ENCODE measurements at places on chromosomes 11 and 22.

DNA sequence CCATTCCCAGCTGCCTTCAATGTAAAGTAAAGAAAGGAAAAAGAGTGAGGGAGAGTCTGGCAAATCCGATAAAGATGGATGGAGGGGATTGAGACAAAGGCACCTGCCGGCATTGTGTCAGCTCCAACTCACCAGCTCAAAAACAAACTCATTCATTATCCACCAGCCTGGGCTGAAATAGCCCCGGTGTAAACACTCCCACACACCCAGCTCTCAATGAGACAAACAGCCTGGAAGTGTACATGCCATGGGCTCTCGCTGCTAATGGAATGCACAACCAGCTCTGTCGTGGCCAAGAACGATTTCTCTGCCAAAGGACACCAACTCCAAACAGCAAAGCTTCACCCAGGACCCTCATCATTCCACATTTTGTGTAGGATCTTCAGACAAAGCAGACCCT, 89.3 kb upstream of the OPCML start:
- DNase-seq = no peak

- no peak for DNase-seq
These were observed 90.7 kb downstream of the RTL6 start for GRCh38 chr22:44407171-44407986.

DNA sequence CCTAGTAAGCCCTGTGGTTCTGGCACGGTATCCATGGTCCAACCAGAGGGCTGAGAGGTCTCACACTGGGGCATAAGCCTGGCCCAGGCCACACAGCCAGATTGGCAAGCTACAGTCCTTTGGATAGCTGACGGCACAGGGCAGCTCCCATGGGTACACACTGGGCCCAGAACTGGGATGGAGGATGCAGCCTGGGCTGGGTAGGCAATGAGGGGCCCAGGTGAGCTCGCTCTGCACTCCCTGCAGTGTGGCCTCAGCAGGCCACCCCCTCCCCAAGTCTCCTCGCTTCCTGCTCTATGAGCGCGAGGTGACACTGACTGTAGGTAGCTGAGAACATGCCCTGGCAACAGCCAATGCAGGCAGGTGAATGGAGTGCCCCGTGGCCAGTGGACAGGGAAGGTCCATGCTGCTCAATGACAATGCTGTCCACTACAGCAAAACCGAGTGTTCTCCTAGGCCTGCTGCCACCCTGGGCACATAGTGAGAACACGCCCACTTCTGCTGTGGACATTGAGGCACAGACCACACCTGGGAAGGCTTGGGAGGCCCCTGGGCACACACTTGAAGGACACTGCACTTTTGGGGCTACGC, 3.8 kb downstream of the ARVCF start:
- DNase-seq = no peak

DNA sequence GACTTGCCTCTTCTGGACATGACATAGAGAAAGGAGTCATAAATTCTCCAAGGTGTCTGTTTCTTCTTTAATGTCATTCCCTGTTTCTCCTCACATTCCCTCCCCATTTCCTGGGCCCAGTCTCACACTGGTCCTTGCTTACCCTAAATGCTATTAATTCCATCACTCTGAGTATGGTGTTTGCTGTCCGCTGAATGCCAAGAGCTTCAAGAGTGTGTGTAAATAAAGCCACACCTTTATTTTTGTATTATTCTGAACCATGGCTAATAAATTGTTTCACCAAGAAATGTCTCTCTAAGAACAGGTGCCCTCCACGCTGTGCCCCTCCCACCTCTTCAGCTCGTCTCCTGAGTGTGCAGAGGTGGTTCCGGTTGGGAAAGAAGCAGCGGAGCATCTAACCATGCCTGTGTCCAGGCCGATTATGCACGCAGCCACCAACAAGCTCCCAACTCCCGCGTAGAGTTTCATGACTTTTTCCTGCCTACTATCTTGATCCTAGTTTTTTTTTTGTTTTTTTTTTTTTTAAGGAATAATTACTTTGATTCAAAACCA, 8.6 kb downstream of the TMEM121B start:
- no peak for DNase-seq

DNA sequence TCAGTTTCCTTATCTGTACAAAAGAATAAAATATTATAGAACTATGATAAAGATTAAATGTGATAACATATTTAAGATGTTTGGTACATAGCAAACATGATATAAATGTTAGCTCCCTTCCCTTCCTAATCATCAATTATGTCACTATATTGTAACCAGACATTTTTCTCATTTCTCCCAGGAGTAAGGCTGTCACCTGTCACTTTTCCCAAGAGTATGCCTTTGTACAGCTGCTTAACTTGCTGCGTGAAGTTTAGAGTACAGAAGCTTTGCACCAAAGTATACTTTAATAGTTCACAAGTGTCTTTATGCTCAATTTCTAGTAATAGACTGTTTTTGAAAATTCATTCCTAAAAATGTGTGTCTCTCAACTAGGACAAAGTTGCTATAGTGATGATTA, 186.9 kb downstream of the DLG2 start:
- no peak for DNase-seq

DNA sequence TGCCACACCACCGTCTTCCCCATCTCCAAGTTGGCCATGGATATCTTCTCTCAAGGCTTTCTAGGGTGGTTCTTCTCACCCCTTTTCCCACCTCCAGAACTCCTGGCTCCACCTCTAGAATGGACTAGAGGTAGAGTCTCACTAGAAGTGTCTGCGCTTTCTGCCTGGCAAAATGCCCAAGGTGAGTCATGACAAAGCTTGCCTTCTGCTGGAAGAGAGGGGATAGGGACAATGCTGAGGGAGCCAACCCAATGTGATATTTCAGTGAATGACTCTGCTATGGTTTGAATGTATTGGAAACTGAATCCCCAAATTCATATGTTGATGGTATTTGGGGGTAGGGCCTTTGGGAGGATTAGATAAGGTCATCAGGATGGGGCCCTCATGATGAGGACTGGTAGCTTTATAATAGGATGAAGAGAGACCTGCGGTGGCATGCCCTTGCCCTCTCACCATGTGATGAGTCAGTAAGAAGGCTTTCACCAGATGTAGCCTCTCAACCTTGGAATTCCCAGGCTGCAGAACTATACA, 4.1 kb upstream of the CD82 start:
- no peak for DNase-seq

GRCh38 chr11:78767027-78767932, 192.6 kb upstream of the NARS2 start:
- no peak for DNase-seq

GRCh38 chr11:111419641-111420327, 40.7 kb upstream of the POU2AF1 start:
- no peak for DNase-seq

DNA sequence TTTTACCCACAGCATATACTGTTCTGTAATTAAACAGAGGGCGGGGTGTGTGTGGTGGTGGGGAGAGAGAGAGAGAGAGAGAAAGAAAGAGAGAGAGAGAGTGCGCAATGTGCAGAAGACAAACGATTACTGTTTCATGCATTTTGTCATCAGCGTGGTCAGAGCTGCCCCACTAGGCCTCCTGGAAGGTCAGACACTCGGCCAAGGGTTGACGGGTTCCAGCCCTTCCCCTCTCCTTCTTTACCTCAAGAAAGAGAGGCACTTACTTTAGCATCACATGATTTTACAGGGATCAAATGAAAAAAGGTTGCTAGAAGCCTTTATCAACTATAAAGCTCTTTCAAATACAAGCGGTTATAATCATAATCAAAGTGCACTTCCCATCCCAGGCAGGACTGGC, 269.2 kb upstream of the SORL1-AS1 start:
- no peak for DNase-seq

GRCh38 chr22:41668971-41669911, 19.4 kb downstream of the SNU13 start:
- no peak for DNase-seq

DNA sequence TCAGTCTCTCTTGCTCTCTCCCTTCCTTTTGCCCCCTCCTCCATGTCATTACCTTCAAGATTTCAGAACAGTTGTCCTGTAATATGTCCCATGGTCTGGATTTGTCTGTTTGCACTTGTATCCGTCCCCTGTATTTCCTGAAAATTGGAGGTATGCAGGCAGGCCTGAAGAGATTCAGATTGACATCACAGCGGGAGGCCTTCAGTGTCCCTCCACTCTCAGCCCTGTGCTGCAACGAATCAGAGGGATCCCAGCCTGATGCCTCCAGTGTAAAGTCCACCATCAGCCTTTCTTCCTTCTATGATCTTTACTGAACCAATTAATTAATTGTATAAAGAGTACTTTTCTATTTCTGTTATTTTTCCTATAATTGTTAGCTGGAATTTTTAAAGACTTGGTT, 57.3 kb downstream of the ELMOD1 start:
- no peak for DNase-seq

DNA sequence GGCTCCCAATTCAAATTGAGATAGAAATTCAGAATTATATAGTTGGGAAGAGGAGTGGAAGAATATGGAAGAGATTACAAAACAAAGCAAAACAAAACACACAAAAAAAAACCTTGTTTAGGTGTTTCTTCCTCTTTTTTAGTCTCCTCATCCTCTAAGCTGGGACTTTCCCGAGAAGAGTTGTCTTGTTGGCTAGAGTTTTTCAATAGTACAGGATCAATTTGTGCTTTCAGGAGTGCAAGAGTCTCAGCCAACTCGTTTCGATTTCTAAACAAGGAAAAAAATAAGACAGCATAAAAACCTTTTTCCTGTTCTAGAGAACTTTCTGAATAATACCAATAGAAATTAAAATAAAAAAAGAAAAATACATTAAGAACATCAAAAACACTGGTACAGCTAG, 87.8 kb upstream of the CLNS1A start:
- no peak for DNase-seq

DNA sequence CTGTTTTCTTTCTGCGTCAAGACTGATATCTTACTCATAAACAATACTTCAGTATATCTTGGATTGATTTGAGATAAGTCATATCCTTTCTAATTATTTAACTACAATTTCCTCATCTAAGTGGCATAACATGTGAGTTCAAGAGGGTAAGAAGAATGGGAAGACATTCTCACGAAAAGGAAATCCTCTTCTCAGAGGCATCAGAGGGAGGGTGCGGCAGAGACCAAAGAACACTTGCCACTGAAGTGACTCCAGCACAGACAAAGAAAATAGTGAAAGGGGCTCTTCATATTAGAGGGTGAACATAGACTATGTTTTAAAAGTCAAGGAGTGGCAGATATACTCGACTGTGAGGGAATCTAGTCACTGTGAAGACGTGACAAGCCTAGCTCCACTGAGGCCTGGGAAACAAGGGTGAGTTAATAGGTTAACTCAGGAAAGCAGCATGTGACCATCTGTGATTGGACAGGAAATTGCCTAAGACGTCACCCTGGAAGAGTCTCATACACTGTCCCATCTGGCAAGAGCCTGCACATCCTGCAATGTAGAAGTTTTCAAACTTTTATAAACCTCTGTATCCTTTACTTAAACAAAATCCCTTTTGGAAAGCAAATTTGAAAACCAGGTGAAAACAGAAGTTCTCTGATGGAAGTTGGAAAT, 1.9 kb upstream of the MMP1 start:
- no peak for DNase-seq

- no peak for DNase-seq
These were observed 22.6 kb upstream of the ADSL start for GRCh38 chr22:40323681-40324171.

GRCh38 chr11:11814614-11815452, 26.9 kb upstream of the USP47 start:
- DNase-seq = no peak

DNA sequence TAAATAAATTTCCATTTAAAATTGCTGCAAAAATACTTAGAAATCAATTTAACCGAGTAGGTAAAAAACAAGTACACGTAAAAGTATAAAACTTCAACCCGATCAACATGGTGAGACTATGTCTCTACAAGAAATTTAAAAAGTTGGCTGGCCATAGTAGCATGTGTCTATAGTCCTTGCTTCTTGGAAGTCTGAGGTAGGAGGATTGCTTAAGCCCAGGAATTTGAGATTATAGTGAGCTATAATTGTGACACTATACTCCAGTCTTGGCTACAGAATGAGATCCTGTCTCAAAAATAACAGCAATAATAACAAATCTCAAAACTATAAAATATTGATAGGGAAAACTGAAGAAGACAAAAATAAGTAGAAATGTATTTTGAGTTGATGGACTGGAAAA, 11.1 kb downstream of the CASP4 start:
- no peak for DNase-seq

GRCh38 chr22:50516068-50516467, 8.0 kb downstream of the NCAPH2 start:
- no peak for DNase-seq

DNA sequence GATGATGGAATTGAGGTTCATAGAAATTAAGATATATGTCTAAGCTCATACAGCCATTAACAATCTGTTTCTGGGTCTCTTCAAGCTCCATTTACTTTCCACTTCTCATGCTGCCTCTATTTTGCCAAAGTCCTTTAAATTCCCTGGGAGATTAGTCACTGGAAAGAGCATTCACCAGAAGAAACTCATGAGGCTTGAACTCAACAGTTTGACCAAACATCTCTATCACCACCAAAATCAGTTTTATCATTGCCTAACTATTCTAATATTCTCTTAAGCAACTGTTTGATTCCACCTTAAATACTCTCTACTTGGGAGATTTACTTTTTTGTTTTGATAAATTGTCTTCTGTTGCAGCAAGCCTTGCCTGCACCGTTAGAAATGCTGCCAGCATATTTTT, 881.3 kb downstream of the KCNA4 start:
- DNase-seq = no peak

GRCh38 chr11:132655187-132655855, 877.0 kb downstream of the OPCML start:
- no peak for DNase-seq

DNA sequence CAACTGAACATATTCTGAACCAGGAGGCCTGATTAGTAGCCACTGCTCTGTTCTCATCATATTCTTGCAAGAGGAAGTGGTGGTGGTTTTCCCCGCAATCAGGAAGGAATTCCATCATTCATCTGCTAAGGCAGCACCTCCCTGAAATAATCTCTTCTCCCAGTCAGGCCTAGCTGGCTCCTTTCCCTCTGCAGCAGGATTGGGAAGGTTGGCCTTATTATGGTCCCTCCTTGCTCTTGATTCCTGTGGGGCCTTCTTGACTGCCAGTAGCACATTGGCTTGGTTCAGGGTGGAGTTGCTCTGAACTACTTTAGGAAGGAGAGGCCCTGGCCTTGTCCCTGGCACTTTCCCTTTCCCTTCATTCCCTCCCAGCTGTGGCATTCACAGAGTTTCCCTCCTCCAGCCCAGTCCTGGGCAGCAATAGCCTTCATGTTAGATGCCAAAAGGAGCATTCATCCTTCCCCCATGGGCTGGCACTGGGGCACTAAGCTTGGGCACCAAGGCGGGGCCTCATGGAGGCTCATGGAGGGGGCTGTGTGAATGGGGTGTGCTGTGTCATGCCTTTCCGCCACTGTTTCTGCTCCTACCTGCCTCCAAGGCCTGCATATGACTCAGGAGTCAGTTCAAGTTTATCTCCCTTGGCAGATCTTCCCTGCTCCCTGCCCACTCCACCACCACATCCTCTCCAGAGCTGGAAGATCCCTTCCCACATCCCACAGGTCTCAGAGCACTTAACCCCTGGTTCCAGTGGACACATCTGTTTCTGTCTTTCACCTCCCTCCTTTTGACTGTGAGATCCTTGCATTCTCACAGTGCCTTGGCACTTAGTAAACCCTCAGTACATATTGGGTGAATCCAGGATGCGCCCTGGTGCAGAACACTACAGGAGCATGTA, 27.6 kb upstream of the CD44 start:
- no peak for DNase-seq

- DNase-seq = no peak
These were observed 6.5 kb downstream of the HBG1 start for GRCh38 chr11:5242933-5243815.

All from stimulated activated CD4-positive, alpha-beta T cell treated with anti-CD3 and anti-CD28 coated beads, TNF-alpha, amount 100 ng/mL, for 1 hour (primary cell).